Inflammatory macrophage treated with lipopolysaccharide for 1 hour (primary cell): ENCODE measurements at places on chromosomes 6 and 20.
A peak's percentile ranks its signal among the peaks of the same experiment; 100 is the strongest.

GRCh38 chr6:35906499-35906846 is 14.4 kb downstream of the SRPK1 start:
- no peak for DNase-seq

- DNase-seq = peak; percentile 50
These were observed 36.9 kb upstream of the CD2AP start for GRCh38 chr6:47440719-47441118.

DNA sequence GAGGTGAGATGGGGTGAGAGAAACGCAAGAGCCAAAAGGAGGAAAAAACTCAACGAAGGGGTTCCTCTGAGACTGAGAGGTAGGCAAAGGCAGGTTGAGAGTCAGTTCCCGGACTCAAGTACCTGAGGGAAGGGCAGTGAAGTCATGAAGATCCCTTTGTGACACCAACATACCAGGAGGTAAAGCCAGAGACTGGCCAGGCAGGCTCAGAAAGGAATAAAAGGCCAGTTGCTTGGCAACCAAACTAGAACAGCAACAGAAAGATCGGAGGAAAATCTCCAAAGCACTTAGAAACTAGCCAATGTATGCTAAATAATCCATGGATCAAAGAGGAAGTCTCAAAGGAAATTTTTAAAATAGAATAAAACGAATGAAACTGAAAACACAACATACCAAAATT is 209.8 kb upstream of the PROKR2 start:
- no peak for DNase-seq

DNA sequence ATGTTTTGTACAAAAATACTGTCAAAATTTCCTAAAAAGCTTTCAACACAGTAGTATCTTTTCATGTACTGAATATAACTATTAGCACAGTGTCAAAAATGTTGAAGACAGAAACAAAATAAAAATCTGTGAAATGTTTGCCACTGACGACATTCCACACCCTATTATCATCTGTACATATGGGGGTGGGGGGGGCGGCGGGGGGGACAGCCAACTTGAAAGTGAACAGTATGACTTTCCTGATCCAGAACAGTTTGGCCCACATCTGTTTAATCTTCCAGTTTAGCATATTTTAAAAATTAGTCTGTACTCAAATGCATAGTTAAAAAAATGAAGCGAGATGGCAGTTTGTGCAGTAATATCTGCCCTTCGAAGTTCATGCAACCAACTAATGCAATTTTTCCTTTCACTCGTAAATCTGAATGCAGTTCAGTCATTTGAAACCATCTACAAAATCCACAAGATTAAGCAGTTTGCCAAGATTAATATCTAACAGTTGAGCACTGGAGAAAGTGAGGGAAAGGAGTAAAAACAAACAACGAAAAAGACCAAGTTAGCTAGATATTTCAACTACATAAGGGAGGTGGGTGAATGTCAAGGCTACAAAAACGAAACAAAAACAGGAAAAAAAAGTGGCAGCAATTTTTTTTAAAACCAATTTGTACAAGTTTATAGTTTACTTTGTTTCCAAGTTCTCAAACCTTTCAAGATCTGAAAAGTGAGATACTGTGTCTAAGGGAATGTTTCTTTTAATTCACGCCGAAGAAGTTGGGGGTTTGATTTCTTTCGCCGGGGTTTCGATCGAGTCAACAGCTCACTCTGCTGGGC is 1.9 kb downstream of the CITED2 start:
- peak; percentile 3 for DNase-seq

DNA sequence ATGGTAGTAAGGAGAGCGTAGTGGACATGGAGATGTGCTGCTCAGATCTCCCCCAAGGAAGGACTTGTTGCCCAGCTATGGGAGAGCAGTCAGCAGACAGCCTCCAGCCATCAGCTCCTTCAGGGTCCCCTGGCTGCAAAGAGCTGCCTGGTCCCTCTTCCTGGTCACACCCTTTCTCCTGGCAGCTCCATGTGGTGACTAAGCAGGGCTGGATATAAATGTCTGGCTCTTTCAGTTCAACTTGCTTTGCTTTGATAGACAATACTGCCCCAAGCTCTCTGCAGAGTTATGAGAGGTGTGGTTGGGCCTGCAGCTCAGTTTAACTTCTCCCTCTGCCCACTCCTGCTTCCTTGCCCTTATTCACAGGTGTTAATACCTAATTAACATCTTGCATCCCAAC is 64.1 kb upstream of the DDR1 start:
- DNase-seq = no peak

DNA sequence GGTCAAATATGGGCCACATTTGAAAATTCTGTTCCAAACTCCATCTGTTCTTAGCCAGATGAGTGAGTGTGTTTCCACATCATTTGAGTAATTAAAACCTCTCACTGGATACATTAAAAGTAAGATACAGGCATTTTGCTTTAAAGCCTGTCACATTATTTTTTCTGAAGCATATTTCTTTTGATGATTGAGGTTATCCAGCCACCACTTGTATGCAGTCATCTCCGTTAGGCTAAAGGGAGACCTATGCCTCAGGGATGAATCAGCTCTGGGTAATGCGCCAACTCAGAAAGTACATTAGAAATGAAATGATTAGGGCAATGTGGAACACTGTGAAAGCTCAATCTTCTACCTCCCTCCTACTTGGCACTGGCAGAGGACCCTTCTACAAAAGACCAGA is 90.7 kb downstream of the SNAP25 start:
- no peak for DNase-seq

GRCh38 chr6:56524891-56525703 is 117.6 kb downstream of the DST start:
- no peak for DNase-seq

GRCh38 chr6:127301199-127301700 is 34.6 kb downstream of the RNF146 start:
- no peak for DNase-seq

DNA sequence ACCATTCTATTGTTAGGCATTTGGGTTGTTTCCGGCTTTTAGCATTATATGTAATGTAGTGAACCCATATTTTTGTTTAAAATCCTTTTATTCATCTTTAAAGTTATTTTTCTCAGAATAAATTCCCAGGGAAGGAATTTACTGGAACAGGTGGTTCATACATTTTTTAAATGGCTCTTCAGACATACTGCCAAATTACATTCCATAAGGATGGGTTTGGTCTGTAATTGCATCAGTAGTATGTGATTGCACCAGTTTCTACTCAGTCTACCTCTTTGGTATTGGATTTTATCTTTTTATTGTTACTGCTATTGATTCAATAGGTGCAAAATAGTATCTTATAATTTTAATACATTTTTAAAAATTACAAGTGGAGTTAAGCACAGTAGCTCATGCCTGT is 27.2 kb downstream of the BRPF3 start:
- no peak for DNase-seq

DNA sequence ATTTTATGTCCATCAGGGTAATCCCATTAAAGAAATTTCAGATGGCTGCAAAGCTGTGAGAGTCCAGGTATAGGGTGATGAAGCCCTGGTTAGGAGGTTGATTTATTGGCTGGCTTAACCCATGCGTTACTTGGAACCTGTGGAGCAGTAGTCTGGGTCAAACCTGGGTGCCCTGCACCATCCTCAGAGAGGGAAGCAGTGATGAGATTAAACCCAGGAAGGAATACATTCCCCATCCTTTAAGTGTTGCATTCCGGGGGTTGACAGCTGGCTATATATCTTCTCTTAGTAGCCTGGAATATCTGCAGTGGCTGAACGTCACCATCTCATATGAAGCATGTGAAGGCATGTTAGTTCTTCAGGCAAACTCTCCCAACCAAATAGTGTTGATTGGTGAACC is 44.9 kb upstream of the JAG1 start:
- no peak for DNase-seq

GRCh38 chr6:101077344-101077743 is 196.2 kb upstream of the ASCC3 start:
- DNase-seq = no peak
